ENCODE measurements at places on chromosomes 16 and 17.

DNA sequence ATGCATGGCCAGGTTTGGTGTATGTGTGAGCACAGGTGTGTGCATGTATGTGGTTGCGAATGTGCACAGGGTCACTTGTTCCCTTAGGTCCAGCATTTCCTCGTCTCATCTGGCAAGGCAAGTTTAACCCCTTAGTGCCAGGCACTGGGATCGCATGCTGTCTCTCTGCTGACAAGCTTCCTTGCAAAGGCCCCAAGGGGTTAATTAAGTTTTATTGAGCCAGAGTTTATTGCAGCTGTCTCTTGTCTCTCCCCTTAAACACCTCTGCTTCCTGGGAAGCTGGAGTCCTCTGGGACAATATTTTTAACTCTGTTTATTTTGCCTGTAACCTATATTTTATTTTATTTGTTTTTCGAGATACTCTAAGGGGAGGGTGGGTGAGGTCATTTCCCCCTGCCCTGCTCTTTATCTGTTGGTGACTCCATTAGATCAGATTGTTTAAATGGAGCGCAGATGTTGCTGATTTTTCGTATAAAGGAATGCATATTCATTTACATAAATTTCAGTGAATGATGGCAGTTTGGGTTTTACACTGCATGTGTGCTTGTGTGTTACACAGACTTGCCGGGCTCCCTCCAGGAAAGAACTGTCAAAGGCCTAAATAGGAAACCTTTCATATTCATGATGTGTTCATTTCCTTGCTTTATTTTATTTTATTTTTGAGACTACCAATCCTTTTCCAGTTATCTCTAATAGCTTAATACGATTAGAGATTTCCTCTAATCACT lies 99.7 kb downstream of the CBLN1 start:
- no peak for DNase-seq

DNA sequence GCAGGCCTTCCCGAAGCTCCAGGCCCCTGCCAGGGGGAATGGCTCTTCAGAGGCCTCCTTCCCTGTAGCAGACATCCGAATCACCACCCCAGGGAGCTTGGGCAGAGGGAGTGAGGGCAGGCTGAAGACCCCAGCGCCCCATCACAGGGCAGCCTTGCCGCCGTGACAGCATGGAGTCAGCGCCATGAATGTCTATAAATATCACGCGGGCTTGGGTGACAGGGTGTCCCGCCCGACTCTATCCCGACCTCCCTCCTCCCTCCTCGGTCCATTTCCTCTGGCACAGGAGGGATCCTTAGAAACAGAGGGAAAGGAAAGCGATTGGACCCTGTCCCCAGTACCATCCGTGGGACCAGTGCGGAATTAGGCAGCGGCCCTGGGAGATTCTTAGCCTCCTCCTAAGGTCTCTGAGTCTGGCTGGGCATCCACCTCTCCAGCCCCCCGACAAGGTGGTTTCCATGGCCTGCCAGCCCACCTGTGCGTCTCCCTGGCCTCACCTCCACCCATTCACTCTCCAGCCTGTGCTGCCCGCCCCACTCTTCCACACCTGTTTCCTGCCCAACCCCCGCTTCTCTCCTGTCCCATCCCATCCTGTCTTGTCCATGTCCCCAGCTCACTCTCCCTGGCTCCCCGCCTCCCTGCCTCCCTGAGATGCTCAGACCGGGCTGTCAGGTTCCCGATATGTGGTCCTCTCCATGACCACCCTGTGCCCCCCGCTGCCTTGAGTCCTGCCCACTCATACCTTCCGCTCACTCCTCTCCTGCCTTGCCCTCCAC lies 5.1 kb downstream of the ATP2A1 start:
- no peak for DNase-seq

DNA sequence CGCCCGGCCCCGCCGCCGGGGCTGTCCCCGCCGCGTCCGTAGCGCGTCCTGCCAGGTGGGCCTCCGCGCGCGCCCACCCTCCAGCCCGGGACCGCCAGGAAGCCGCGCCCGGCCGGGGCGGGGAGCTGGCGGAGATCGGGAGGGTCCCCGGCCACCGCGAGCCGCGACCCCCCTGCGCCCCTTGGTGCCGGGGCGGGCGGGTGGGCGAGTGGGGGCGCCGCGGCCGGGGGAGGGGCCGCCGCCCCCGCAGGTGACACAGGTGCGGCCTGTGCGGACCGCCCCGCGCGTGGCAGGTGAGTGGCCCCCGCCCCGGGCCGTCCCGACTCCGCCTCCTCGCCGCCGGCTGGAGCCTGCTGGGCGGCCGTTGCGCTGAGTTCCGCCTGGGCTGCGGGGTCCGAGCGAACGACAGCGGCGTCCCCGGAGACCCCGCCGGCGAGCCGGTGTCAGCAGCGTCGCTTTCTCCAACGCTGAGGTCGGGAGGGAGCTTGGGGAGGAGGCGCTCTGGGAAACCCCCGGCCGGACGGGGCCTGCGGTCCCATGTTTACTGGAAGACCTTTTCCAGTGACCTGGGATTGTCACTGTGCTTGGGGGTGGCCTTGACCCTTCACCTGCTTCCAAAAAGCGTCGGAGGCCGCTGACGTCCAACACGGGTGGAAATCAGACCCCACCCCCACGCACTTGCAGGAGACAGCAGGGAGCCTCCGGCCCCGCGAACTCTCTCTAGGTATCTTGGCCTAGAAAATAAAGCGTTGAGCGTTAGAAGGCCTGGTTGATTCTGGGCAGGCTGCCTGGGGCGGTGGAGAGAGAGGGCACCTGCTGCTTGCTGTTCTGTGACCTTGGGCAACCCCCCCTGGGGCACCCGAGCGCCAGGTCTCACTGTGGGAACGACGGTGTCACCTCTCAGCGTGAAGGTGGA lies 542 bp downstream of the KLHL36 start:
- peak; percentile 28 for DNase-seq

- no peak for DNase-seq
Measured at GRCh38 chr17:46180892-46181274, 12.3 kb downstream of the KANSL1 start.

DNA sequence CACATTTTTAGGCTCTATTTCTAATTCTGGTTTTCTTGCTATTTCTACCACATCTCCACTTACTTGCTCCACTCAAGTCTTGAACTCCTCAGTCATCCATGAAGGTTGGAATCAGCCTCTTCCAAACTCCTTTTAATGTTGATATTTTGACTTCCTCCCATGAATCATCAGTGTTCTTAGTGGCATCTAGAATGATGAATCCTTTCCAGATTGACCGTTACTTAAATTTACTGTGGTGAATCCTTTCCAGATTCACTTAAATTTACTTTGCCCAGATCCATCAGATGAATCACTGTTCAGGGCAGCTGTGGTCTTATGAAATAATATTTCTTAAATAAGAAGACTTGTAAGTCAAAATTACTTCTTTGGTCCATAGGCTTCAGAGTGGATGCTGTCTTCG lies 32.4 kb downstream of the CLTC start:
- DNase-seq = no peak

- DNase-seq = no peak
Measured at GRCh38 chr17:60089096-60089806, 10.5 kb upstream of the HEATR6 start.

DNA sequence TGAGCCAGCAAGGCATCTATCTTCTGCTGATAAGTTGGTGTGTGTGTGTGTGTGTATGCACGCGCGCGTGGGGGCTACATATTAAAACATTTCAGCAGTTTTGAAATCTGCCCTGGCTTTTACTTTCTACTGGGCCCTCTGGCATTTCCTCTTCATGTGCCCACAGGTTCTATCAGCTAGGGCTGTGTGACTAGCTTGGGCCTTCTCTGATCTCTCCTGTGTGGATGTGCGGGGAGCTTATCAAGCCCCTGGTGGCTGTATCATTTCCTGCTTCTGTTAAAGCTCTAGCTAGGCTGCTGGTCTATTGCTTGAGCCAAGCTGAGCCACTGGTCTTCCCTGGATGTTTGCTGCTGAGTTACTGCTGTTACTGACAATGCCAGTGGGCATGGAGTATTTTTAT lies 132.5 kb downstream of the AATF start:
- DNase-seq = no peak

DNA sequence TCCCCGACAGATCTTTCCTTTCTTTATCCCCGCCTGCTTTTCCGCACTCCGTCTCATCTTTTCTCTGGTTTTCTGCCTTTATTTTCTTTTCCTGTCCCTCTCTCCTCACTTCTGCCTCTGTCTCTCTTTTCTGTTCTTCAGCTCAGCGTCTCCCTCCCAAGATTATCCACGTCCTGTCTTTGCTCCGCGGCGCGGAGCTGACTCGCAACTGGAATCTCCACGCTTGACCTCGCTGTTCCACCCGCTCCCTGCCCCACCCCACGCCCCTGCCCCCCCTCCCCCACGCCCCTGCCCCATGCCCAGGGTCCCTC lies 4.9 kb upstream of the LHX1 start:
- DNase-seq = no peak

GRCh38 chr17:3594051-3594800 lies 15.0 kb downstream of the TRPV1 start:
- no peak for DNase-seq

DNA sequence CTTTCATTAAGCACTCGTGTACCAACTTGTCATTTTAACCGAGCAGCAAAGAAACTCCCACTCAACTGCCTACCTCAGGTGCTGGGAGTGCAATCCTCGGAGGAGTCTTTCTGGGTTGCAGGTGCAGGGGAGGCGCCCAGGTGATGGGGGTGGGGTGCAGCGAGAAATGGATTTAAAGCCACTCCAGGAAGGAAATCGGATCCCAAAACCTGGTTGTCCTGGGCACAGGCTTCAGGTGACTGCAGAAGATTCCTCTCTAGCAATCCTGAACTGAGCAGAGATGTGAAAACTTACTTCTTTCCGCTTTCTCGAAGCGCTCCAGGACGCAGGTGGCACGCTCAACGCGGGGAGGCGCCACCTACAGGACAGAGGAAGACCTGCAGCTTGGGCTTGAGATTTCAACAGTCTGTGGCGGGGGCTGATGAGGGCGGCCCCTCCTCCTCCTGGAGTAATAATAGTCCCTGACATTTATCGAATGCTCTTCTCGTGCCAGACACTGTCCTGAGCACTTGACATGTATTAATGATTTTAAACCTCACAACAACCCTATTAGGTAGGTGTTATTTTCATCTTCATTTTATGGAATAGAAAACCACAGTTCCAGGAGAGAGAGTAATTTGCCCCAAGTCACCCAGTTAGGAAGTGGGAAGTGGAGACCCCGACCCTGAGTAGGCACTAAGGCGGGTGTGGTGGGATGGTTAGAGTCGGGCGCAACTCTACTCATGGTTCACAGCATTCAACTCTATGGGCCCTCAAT lies 27.2 kb upstream of the SKAP1 start:
- peak; percentile 75 for DNase-seq

DNA sequence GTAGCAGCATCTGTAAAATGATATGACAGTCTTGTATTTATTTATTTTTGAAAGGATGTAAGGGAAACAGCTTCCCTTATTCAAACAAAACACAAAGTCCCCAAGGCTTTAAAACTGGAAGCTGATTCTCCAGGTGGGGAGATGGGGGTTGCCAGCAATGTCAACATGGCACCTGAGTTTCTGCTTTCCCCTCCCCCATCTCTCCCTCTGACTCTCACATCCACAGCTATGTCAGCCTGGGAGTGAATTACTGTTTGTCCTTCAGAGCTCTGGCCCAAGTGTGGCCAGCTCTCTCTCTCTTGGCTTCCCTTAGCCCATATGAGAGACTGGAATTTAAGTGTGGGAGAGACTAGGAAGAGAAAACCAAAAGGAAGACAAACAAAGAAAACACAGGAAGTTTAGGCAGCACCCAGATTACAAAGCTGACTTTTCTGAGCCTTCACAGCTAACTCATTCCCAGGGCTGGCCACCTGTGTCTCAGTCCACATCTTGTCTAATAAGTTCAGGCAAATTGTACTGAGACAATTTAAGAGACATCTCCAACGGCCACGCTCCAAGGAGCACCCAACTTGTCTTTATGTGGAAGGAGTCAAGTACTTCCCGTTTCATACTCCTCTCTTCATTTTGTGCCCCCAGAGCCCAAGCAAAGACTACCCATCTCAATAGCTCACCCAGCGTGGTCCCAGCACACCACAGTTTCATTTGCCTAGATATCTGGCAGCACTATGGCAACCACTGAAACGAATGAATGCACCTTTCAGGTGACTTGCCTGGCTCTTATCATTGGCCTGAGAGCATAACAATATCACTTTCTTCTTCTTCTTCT lies 69.2 kb downstream of the SOX9 start:
- no peak for DNase-seq

- DNase-seq = no peak
Measured at GRCh38 chr16:57747496-57747895, 11.9 kb downstream of the KATNB1 start.

- peak; percentile 34 for DNase-seq
Measured at GRCh38 chr17:55063885-55064874, 95.6 kb downstream of the STXBP4 start.

DNA sequence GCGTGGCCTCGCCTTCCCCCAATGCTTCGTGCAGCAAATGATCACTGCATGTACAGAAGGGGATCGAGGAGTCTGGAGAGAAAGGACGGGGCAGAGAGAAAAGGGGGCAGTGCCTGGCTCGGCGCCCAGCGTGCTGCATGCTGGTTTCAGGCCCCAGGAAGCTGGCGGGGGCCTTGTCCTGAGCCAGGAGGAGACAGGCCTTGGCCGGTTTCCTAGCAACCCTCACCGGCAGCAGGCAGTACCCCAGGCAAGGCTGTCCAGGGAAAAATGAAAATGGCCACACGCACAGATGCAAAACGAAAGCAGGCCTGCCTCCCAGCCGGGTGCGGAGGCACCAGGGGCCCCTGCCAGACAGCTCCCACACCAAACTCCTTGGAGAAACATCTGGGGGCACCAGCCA lies 126.3 kb downstream of the ZFHX3 start:
- DNase-seq = no peak

All from CD4-positive, alpha-beta T cell treated with Interleukin-4 for 4 hours (primary cell).